GM04503 (cell line): ENCODE measurements at places on chromosomes 13 and 19.
A peak's percentile ranks its signal among the peaks of the same experiment; 100 is the strongest.

GRCh38 chr19:48780631-48781391, 25.5 kb downstream of the FGF21 start:
- no peak for DNase-seq

DNA sequence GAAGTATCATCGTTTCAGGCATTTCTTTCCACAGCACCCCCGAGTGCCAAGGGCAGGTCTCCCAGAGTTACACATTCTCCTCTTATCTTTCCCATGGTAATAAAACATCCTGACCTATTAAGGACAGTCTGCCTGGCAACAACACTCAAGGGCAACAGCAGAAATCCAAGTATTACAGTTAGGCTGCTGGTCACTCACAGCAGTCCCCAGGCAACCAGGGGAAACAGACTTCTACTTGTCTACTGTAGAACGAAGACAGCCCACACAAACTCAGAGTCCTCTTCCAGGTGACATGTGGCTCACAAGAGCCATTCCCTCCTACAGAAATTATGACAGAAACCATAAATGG, 24.3 kb downstream of the RCBTB1 start:
- DNase-seq, result no peak

GRCh38 chr13:49112782-49113525, 107.2 kb upstream of the MLNR start:
- no peak for DNase-seq

GRCh38 chr13:24074678-24075077, 85.8 kb upstream of the SPATA13 start:
- DNase-seq, result no peak

- DNase-seq, result no peak
Measured at GRCh38 chr13:72315312-72315711, 412.1 kb downstream of the MZT1 start.

DNA sequence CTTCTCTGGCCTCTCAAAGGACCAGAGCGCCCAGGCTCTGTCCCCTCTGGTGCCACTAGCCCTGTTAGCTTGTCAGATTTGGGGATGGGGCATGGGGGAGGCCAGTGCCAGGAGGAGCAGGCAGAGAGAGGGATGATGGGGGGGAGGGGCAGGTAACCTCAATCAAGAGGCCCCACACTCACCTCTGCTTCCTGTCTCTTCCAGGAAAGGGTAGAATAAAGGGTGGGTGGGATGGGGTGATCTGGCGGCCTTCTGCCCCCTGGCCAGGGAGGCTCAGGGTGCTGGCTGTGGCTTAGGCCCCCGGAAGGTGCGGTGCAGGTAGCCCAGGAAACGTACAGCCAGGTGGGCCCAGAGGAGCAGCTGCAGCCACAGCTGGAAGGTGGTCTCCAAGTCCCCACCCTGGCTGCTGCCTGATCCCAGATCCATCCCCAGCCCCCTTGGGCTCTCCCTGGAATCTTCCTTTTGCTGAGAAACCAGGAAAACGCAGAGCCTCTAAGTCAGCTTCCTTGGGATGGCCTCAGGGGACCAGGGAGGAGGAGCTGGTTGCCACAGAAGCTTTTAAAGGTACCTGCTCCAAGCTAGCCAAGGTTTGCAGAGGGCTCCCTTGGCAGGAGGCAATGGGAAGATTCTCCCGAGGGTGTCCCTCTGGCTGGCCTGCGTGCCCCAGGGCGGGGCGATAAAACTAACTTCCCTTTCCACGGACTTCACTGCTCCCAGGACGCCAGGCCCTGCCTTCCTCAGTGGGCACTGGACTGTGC, 5.3 kb downstream of the PRKACA start:
- DNase-seq, result no peak

DNA sequence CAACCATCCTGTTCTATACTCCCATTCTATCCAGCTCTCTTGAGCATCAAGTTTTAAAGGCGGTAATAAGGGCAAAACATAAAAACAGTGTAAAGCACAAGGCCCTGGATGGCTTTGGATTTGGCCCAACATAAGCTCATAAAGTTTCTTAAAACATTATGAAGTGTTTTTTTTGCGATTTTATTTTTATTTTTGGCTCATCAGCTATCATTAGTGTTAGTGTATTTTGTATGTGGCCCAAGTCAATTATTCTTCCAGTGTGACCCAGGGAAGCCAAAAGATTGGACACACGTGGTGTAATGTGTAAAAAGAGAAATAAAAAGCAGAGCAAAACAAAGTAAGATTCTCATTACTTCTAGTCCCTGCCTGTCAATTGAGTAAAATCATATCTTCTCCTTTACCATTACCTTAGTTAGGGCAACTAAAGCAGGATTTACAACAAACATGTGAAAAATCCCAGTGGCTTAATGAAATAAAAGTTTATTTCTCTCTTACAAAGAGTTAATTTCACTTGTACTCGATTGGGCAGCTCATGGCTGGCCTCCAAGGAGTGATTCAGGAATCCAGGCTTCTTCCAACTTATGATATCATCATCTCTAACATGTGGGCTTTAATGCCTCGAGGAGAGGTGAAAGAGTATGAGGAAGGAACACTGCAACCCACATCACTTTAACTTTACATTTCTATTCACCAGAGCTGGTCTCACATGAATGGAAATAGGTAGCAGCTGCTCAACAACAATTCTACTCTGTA, 725.2 kb upstream of the SLITRK1 start:
- DNase-seq, result no peak

GRCh38 chr13:75763512-75763911, 127.4 kb downstream of the LMO7 start:
- no peak for DNase-seq

- no peak for DNase-seq
Measured at GRCh38 chr19:41984961-41985360, 9.1 kb downstream of the ATP1A3 start.

DNA sequence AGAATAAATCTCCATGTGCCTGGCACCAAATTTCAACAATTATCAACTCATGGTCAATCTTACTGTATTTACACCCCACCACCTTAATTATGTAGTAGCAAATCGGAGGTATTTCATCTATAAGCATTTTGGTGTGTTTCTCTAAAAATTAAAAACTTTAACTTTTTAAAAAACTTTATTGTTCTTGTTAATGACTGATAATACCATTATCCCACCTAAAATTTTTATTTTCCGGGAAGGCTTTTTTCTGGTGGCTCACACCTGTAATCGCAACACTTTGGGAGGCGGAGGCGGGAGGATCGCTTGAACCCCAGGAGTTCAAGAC, 453 bp upstream of the PDCD2L start:
- DNase-seq, result no peak

DNA sequence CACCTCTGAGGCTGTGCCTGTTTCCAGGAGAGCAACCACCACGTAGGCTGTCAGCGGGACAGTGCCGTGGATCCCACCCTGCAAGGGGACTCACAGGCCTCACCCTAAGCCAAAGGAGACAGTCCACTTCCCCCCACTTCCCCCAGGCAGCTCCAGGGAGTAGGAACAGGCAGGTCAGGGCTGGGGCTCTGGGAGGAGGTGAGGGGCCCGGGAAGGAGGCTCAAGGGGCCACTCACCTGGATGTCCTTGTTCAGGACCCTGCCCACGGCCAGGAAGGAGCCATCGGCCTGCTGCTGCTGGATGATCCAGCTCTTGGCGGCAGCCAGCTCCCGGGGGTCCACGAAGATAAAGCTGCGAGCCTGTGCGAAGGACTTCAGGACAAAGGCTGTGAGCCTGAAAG, 25.6 kb downstream of the F2RL3 start:
- no peak for DNase-seq

DNA sequence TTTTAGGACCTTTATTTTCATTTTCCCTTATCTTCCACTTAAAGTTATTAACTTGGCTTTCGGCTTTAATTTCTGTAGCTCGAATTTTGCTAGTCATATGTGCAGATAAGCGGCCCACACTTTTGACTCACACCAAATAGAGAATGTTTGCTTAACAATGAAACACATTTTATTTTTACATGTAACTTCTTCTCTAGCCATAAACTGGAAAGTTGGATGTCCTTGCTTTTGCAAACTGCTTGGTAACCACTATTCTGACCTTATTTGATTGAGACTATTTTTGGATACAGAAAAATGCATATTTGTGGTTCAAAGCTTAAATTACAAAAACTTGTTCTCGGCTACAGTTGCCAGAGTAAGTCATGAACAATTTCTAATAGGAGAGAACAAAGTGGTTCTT, 600.0 kb downstream of the KCTD12 start:
- DNase-seq, result peak; percentile 45

DNA sequence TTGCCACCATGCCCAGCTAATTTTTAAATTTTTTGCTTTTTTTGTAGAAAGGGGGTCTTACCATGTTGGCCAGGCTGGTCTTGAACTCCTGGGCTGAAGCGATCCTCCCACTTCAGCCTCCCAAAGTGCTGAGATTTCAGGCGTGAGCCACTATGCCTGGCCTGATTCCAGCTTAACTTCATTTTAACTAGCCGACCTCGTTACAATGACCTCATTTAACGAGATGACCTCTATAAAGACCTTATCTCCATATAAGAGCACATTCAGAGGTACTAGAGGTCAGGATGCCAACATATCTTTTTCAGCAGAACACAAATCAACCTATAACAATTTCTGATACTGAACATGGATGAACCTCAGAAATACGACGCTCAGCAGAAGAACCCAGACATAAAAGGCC, 10.6 kb downstream of the KCNN1 start:
- DNase-seq, result no peak

DNA sequence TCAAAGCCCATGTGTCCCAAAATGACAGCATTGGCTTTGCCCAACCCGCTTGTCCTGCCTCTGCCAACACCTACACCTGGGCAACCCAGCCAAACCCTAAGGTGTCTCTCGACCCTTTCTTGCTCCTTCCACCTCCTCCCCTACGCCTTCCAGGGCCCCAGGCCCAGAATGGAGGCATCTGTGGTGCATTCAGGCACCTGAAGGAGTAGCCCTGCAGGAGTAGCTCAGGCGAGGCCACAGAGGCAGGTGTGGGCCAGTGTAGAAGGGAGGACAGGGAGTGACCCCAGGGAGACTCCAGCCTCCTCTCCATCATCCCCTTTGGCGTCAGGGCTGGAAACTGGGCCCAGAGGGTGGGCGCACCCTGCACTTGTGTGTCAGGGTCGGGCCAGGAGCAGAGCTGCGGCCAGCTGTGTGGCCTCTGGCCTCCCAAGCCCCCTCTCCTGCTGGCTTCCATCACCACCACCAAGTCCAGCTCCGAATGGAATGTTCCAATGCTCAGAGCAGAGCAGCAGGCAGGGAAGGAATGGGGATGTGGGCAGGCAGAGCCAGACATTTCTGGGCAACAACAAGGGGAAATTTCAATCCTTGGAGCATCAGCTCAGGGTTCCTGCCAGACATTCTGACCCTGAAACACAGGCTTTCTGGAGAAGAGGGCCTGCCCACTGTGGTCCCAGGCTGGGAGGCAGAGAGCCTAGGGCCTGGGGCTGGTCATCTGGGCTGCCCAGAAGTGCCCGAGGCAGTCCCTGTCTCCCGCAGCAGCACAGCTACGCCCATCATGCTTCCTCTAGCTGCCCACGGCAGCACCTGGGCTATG, 16.4 kb downstream of the PLEKHF1 start:
- no peak for DNase-seq

- no peak for DNase-seq
Measured at GRCh38 chr13:97192166-97192565, 30.0 kb upstream of the MBNL2 start.

DNA sequence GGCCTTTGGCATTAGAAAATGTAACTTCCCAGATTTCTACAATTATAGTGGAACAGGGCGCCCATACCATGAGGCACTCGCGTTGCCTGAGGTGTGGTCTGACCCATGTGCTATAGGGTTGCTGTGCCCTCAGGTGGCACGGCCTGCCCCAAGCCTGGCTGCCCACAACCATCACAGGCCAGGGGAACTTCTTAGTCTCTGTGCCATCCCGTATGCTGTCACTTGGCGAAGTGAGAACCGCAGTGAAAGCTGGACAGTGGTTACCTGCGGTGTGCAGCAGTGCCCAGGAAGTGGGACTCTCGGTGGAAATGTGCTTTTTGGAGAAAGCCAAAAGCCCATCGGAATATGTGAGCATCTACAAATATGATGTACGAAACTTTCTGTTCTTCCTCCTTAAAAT, 88.2 kb upstream of the GPR183 start:
- DNase-seq, result no peak

- DNase-seq, result no peak
Measured at GRCh38 chr13:105721016-105721415, 814.4 kb downstream of the EFNB2 start.

DNA sequence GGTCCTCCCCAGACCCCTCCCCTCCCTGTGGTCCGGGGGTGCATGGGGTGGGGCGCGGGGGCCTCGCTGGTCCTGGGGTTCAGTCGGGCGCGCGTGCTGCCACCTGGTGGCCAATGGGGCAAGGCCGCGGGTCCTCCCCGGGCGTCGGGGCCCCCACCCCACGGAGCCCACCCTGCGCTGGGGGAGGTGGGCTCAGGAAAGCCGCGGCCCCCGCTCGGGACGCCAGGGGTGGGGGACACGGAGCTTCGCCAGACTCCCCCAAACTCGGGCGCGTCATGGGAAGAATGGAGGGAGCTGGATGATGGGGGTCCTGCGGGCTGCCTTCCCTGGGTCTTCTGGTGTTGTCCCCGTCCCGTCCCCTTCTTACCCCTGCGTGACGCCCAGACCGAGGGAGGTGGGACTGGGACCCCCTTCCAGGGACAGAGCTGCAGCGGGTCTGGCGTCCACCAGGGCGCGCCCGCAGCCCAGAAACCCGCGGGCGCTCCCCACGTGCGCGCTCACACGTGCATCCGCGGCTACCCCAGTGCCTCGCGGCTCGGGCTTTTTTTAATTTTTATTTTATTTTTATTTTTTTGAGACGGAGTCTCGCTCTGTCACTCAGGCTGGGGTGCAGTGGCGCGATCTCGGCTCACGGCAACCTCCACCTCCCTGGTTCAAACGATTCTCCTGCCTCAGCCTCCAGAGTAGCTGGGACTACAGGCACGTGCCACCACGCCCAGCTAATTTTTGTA, 19.8 kb upstream of the TCF3 start:
- no peak for DNase-seq

GRCh38 chr19:11414544-11414943, 4.6 kb downstream of the RGL3 start:
- no peak for DNase-seq

GRCh38 chr19:494171-495080, 1.9 kb upstream of the MADCAM1 start:
- no peak for DNase-seq

DNA sequence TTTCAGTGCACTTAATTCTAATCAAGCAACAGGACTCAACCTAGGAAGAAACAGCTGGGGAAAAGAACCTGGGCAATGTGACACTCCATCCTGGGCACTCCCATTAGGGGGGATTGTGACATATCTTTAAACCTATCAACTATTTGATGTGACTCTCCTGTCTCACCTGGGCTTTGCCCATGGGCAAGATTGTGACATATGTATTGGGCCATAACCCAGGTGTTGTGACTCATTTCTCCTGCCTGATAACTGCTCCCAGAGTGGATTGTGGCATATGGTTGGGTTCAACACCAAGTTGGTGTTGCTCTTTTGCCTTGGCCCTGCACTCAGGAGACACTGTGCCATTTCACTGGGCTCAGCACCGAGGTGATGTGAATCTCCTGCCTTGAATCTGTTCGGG, 82.6 kb downstream of the ZNF723 start:
- no peak for DNase-seq

GRCh38 chr19:14248578-14249011, 42.6 kb upstream of the ADGRL1 start:
- no peak for DNase-seq
